A549 treated with Hydrocortisone at 1 μM for 4 hours (cell line): ENCODE measurements at places on chromosomes 13 and 19. TPM values are rescaled to one million over a fixed set of nuclear protein-coding genes. Genes with fewer than 3 reads are reported as not detected.

The ITGBL1 gene
- total RNA-seq: 1.0 to 2.4 TPM (median 1.7 TPM) in 5 replicates

The MYO1F gene
- 0.22 to 0.32 TPM (median 0.24 TPM) in 5 replicates for total RNA-seq

The ONECUT3 gene
- total RNA-seq: not detected in 5 replicates

The C5AR2 gene
- 8.7 to 15.7 TPM (median 10.6 TPM) in 5 replicates for total RNA-seq

The DNAAF3 gene
- 5.2 to 6.4 TPM (median 5.6 TPM) in 5 replicates for total RNA-seq

The IQCN gene
- total RNA-seq: 0.58 to 1.0 TPM (median 0.78 TPM) in 5 replicates
